ENCODE measurements at places on chromosomes 4 and X.

DNA sequence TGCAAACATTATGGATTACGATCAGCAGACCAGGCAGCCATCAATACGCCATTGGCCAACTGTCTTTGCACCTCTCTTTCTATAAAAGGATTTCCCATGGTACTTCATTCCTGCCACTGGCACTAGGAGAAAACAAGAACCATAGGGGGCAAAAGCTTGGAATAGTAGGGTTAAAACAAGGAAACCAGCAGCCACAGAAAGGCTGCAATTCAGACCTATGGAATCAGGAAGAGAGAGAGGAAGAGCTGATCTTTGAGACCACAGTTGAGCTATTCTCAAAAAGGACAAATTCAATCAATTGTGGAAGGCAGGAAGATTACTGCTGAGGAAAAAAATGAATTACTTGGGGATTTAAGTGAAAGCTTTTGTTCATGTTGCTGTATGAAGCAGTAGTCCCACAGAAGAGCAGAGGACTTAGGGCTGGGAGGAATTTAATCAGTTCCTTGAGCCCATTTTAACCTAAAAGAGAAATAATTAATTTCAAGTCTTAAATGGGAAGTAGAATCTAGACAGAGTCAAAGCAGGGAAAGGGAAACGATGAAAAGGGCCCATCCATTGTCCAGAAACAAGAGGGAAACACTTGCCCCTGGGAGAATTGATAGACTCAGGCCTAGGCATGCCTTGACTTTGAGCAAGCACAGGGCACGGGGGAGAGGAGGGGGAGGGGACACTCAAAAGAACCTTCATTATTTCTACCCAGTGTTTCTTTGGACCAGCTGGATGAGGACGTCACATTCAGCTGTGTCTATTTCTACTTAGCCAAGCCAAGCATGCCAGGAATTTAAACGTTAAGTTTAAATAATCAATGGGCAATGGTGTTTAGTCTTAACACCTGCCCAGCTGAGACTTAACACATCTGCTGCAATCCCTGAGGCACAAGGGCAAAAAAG is 50.7 kb downstream of the SCD5 start:
- DNase-seq = no peak

DNA sequence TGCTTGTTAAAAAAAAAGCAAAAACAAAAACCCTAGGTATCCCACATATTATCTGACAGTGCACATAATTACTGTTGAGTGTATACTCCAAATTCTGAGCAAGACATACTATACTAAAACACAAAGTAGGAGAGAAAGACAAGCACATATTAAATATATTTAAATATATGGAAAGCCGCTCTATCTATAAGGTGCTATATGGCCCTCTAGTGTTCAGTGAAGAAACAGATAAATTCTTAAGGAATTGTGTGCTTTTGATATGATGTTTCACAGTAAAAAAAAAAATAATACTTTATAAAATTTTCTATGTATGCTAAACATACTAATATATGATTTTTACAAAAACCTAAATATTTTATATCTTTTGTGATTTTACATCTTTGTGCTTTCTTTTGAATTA is 137.8 kb downstream of the FBXW7 start:
- DNase-seq = no peak

- no peak for DNase-seq
Measured at GRCh38 chr4:146104541-146104940, 71.0 kb upstream of the LSM6 start.

- DNase-seq = no peak
Measured at GRCh38 chr4:34771632-34772031, 1472.7 kb downstream of the ARAP2 start.

DNA sequence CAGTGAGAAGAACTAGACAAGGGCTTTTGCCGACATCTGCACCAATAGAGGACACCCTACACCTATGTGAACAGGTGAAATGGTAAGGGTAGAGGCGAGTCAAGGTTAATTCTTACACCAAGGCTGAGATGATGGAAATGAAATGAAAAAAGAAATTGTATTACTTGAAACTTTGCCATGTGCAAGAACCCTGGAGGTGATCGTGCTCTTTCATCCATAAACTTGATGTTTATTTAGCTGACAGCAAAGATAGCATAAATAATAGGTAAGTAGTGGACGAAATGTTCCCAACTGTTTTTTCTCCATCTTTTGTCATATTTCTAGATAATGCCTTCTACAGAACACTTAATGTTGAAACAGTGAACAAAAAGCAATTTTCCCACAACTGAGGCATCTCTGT is 162.5 kb downstream of the BANK1 start:
- no peak for DNase-seq

- DNase-seq = no peak
Measured at GRCh38 chr4:174657472-174657871, 135.2 kb upstream of the HPGD start.

DNA sequence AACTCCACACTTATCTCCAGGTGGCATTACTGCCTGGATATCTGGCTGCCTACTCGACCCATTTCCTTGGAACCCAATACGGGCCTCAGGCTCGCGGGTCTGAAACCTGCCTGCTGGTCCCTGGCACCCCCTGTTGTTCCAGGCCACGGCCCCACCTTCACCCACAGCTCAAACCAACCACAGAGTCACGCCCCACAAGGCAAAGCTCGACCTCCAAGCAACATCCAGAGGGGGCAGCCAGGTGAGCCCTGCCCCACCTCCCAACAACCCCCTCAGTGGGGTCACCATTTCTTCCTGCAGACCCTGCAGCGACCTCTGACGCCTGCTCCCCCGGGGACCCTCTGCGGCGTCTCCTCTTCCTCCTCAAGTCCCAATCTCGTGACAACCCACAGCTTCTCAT is 76.2 kb downstream of the WFS1 start:
- no peak for DNase-seq

- no peak for DNase-seq
Measured at GRCh38 chr4:177508662-177509061, 66.4 kb upstream of the AGA start.

- DNase-seq = no peak
Measured at GRCh38 chrX:10441464-10441863, 178.9 kb downstream of the MID1 start.

- DNase-seq = no peak
Measured at GRCh38 chr4:6179362-6179761, 21.0 kb downstream of the JAKMIP1 start.

- no peak for DNase-seq
Measured at GRCh38 chrX:49995795-49996455, 73.5 kb downstream of the CLCN5 start.

- no peak for DNase-seq
Measured at GRCh38 chr4:73066928-73067327, 2.6 kb downstream of the COX18 start.

- no peak for DNase-seq
Measured at GRCh38 chr4:112182604-112183003, 37.4 kb downstream of the FAM241A start.

GRCh38 chr4:155616117-155616516 is 50.5 kb upstream of the GUCY1A1 start:
- no peak for DNase-seq

GRCh38 chr4:176230836-176231235 is 35.5 kb upstream of the SPATA4 start:
- DNase-seq = no peak

DNA sequence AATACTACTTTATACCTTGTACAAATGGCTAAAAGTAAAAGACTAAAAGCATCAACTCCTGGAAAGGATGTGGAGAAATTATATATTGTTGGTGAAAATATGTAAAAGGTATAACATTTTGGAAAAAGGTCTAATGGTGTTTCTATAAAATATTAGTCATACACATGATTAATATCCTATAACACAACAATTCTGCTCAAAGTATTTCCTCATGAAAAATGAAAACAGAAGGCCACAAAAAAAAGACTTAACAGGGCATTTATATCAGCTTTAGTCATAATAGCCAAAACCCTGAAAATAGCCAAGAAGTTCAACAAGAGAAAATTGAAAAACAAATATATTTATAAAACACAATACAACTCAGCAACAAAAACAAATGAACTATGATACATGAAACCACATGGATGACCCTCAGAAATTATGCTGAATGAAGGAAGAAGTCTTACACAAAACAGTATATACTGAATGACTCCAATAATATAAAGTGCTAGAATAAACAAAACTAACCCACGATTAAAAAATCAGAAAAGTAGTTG is 38.8 kb downstream of the TBCK start:
- no peak for DNase-seq

- no peak for DNase-seq
Measured at GRCh38 chr4:56990109-56990905, 11.6 kb downstream of the POLR2B start.

DNA sequence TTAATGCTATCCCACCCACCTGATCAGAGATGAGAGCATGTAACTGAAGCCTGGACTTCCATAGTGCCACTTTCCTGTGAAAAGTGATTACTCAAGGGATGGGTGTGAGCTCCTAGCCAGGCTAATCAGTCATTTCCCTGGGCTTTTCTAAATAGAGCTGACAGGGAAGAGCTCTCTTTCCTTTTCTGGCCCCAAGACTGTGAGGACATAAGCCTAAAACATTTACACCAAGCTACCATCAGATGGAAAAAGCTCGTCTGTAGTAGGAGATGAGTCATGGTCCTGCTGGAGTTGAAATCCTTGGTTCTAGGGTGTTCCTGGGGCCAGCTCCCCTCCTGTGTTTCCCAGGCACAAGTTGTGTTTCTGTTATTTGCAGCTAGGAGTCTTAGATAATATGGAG is 52.4 kb upstream of the NDP start:
- no peak for DNase-seq

GRCh38 chr4:94933799-94934198 is 176.0 kb downstream of the BMPR1B start:
- DNase-seq = no peak

Measured in dorsolateral prefrontal cortex (tissue), 122 donors.